ENCODE measurements at places on chromosomes 3 and 15.

- DNase-seq: peak; percentile 28
Observed at GRCh38 chr3:52983336-52983807, 62.5 kb downstream of the SFMBT1 start.

DNA sequence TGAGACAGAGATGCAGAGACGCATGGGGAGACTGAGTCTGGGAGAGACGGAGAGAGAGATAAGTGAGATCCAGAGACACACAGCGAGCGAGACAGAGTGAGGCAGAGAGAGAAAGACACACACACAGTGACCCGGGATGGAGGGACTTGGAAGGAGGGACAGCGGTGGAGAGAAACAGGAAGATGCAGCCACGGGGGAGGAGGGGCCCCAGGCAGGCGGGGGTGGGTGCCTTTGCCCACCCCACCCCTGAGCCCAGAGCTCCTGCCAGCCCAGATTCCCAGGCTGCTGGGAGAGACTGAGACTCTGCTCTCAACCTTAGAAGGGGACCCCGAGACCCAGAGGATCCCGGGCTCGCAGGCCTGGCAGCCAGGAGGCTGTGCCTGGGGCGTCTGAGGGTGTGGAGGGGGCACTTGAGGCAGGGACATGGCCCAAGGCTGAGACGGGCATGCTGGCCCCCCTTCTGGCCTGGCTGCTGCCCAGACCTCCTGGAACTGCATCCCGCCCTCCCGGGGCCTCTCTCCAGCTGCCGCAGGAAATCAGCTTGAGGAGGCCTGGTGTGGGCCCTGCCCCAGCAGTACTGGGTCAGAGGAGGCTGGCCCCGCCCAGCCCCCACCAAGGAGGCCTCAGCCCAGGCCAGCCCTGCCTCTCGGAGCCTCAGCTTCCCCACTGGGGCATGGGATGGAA lies 18.1 kb downstream of the H1-8 start:
- DNase-seq: no peak

GRCh38 chr15:65055201-65055870 lies 10.1 kb downstream of the SLC51B start:
- no peak for DNase-seq

DNA sequence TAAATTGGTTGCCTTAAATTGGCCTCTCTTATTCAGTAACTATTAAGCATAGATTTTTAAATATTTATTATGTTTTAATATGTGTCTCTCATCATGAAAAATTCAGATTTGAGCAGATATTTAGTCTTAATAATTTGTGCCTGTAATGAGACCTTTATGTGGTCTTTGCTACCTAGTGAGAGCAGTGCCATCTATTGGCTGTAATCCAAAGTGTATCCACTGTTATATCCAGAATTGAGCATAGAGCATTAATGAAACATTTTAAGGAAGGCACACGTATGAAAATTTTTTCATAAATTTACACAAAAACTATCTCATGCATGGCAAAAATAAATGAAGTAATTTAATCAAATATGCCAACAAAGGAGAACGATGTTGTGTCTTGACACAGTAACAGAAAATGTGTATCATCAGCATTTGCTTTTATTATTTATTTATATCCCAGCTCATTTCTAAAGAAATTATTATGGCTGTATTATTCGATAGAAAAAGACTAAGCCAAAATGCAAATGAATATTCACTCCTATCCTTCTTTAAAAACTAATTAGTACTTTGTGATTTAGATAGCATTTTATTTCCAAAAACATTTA lies 203.5 kb downstream of the RSRC1 start:
- no peak for DNase-seq

DNA sequence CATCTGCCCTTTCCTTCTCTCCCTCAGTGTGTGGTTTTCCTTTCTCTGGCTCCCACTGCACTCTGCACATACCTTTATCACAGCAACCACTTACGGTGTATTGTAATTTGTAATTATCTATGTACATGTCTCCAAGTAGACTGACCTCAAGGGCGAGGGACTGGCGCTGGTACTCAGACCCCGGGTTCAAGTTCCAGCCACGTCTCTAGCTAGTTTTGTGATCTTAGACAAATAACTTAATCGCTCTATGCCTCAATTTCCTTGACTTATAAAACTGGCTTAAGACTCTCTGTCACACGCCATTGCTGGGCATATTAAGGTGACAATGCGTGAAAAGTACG lies 607 bp upstream of the SENP2 start:
- no peak for DNase-seq

DNA sequence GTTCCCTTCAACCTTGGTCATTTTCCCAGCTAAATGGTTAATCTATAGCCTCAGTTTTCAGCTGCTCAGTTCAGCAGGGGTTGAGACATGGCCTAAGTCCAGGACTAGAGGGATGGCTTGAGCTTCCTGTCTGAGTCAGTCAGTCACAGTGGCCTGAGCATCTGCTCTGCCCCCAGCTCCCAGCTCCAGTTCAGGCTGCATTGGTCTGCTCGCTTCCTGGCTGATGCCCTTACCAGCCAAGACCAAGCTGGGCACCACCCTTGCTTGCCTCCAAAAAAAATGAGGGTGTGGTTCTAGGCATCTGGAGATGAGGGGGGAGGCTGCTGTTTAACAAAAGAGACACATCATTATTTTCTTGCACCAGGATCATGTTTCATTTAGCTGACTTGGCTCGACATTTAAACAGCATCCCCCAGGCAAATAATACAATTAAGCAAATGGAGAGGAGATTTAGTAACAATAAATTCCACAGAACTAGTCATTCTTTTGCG lies 70.7 kb downstream of the WNT5A start:
- DNase-seq: no peak

DNA sequence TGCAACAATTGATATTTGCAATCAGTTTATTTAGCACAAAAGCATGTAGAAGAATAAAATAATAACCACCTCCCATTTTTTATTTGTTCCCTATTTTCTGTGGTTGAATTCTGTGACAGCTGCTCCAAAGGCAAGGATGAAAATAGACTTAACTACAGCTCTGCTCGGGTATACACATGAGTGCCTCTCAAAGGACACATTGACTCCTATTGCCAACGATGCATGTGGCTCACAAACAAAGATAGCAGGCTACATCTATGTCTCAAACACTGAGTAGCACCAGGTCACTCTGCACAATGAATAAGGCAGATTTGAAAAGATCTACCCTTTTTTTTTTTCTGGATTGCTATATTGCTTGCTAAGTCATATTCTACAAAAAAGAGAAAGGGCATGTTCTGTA lies 612.9 kb downstream of the ROBO1 start:
- no peak for DNase-seq

DNA sequence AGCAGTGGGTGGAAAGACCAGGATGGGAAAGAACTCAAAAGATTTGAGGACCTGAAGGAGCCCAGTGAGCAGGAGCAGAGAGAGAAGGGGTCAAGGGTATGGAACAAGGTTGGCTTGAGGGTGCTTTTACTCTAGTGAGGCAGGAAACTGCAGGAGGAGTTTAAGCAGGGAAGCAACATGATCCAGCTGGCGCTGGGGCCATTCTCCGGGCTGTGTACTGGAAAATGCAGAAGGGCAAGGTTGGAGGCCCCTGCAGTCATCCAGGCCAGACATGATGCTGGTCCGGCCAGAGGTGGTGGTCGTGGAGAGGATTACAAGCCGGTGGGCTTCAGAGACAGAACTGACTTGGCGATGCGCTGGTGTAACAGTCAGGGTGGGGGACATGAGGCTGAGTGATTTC lies 81.8 kb downstream of the LSM3 start:
- no peak for DNase-seq

DNA sequence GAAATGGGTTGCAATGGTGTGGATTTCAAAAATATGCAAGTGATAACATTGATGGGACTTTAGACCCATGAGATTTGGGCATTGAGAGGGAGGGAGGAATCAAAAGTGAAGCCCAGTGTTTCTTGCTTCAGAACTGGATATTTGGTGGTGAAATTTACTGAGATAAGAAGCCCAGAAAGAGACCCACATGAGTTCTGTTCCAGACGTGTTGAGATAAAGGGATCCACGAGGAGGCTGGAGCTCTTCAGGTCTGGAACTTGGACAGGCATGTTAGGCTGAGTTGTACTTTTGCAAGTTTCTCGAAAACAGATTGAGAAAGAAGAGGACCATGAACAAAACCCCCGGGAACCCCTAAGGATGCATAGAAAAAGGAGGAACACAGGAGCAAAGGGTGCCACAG lies 290.2 kb downstream of the MEX3B start:
- no peak for DNase-seq

DNA sequence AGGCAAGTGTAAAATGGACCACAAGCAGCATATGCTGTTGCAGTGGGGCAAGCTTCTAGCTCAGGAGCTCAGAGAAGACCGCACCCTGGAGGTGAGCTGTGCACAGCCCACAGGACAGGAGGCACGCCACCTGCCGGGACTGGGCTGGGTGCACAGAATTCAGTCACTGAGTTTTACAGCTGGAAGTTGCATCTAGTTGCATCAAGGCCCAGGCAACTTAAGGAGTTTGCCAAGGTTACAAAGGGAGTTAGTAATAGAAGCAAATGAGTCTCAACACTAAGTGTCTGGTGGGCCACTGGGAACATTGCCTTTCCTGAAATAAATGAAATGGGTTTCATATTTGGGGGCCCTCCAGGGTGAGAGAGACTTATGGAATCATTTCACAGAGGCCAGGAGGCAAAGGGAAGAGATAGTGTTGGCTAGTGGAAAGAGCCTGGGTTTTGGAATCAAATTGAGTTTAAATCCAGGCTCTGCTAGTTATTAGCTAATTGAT lies 36.0 kb upstream of the TIMP4 start:
- DNase-seq: peak; percentile 4

DNA sequence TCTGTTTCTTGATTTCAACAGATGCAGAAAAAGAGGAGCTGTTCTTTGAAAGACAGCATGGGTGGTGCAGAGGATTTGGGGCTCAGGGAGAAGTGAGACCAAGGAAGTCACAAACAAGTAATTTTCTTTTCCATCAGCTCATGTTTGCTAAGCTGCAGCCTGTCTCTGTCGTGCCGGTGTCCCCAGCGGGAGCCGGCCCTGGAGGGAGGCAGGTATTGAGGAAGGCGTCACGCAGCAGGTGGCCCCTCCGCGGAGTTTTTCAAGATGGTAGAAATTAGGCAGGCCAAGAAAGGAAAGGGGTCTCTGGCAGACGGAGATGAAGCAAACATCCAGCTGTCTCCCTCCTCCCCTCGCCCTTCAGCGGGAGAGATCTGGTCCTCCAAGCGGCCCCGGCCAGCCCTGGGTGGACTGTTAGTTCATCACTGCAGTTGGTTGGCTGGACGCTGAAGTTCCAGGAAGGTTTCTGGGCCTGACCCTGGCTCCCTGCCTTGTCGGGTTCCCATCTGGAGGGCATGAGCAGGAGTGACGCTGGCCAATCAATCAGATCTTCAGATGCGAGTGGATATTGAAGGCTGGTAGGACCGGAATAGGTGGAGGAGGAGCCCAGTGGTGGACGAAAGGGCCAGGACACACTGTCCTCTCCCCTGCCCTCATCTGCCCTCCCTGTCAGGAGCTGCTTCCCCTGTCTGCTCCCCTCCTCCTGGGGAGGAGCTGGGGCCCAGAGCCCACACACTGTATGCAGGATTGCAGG lies 27.7 kb upstream of the MUC4 start:
- DNase-seq: no peak

DNA sequence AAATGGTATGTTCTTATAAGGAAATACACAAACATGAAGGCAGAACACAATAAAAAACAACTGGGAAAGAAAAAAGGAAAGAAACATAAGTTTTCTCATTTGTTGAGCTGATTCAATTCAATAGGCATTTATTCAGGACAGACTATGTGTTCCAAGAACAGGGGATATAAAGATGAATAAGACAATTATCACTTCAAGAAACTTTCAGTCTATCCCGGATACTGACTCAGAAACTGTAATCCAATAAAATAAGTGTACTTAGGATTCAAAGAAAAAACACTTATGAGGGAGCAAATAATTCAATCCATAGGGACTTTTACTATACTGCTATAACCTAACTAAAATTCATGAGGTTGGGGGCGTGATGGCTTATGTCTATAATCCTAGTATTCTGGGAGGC lies 3.5 kb upstream of the POPDC2 start:
- no peak for DNase-seq

Data from activated T-helper 9 cell treated with anti-CD3 and anti-CD28 coated beads, Interleukin-2, amount 50 U/mL, for 16 hours (primary cell).